Psoas muscle (tissue), 8 donors: ENCODE measurements at places on chromosomes 2 and 18. TPM values are rescaled to one million over a fixed set of nuclear protein-coding genes. Genes with fewer than 3 reads are reported as not detected.

RAPH1 gene
- polyA plus RNA-seq: 19.4 TPM

ABCB11 gene
- polyA plus RNA-seq: 0.03 TPM

SAG gene
- polyA plus RNA-seq: not detected

IGFBP5 gene
- 56.1 TPM for polyA plus RNA-seq

DNER gene
- 0.56 TPM for polyA plus RNA-seq

TNFRSF11A gene
- 0.12 TPM for polyA plus RNA-seq

NCOA1 gene
- 19.1 TPM for polyA plus RNA-seq

TUBA3D gene
- polyA plus RNA-seq: 0.75 TPM

ABCG8 gene
- 0.05 TPM for polyA plus RNA-seq

FSHR gene
- polyA plus RNA-seq: not detected

SLC23A3 gene
- polyA plus RNA-seq: 0.09 TPM

PJVK gene
- 1.5 TPM for polyA plus RNA-seq

HSBP1L1 gene
- polyA plus RNA-seq: 5.0 TPM
